ENCODE measurements at places on chromosomes 1 and 21. TPM values are rescaled to one million over a fixed set of nuclear protein-coding genes. Genes with fewer than 3 reads are reported as not detected.
A peak's percentile ranks its signal among the peaks of the same experiment; 100 is the strongest.

DNA sequence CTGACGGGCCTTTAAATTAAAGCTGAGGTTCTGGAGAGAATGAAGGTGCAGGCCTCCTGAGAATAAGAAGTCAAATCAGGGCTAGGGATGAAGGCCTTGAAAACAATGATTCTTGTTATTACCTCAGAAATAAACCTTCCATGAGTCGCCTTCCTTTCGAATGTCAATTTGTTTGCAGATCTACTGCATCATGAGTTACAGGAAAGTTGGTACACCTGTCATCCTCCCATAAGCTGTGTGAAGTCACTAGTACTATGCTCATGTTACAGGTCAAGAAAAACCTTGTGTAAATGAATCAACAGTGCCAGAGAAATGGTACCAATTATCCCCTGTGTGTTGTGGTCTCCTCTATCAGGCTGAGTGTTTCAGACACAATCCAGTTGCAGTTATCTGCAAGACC is 281.2 kb upstream of the PLXNA2 start:
- DNase-seq: no peak

SSR2 gene
- polyA plus RNA-seq: 243 TPM

RAB42 gene
- 0.72 TPM for polyA plus RNA-seq

DNA sequence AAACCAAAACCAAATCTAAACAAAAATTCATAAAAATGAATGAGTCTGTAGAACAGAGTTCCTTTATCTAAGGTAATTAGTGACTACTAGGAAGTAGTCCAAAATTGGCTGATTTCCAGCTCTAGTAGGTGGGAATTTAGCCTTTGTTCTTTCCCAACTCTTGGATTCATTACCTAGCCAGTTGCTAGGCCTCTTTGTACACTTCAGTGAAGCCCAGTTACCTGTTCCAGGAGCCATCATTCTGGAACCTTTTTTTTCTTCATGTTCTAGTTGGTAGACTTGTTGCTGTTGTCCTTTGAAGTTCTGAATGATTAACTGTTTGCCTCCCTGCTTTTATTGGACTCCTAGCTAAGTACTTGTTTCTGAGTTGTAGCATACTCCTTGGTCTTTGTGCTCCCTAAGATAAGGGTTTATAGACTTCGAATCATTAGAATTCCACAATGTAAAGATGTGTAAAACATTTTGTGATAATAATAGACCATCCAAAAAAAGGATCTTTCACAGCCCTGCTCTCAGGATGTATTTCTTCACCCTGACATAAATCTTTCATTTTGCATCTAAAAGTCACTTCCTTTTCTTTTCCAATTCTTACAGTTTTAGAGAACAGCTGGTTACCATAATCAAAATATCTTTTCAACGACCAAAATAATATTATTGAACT is 9.8 kb downstream of the PLA2G4A start:
- no peak for DNase-seq

- peak; percentile 82 for DNase-seq
Observed at GRCh38 chr1:204493984-204494280, 673 bp downstream of the PIK3C2B start.

GRCh38 chr1:171081314-171081753 is 9.4 kb upstream of the FMO3 start:
- DNase-seq: no peak

TTC22 gene
- polyA plus RNA-seq: 6.2 TPM

GRCh38 chr1:55588309-55588708 is 373.1 kb upstream of the USP24 start:
- no peak for DNase-seq

GRCh38 chr1:24180676-24181075 is 6.4 kb downstream of the IFNLR1 start:
- DNase-seq: no peak

GRCh38 chr1:175951627-175952026 is 208.2 kb upstream of the TNR start:
- DNase-seq: no peak

- DNase-seq: no peak
Observed at GRCh38 chr1:2598329-2598931, 11.9 kb downstream of the PRXL2B start.

DNA sequence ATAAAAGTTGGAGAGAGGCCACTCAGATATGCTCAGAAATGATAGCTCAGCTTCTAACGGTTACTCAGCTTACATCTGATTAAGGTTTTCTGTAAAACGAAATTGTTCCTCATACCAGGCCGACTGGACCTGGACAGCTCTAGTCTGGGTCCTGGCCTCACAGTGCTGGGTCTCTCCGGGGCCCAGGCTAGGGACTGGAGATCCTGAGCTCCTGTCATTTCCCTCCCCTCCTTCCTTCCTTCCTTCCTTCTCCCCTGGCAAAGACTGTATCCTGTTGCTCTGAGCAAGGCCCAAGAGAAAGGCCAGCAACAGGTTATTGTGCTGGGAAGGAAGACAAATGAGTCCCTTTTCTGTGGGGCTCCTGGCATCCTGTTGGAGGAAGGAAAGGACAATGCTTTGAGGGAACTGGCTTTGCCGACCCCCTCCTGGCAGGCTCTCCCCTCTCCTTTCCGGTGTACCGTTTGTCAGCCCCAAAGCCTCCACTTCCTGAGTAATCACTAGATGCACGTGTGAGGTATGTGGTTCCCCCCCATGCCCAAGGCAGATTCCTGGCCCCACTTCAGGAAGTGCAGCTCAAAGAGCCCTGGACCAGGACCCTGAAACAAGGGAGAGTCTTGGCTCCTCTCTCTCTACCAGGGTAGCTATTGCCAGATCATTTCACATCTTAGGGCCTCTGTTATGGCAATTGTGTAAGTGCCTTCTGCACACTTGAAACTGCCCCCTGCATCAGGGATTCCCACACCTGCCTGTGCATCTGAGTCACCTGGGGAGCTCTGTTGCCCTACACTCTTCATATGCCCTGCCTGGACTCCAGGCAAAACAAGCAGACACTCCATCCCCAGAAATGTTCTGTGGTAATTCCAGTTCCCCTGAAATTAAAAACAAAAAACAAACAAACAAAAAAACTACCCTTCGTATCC is 212.7 kb upstream of the FGGY start:
- no peak for DNase-seq

- DNase-seq: no peak
Observed at GRCh38 chr1:81974222-81974841, 173.6 kb downstream of the ADGRL2 start.

GRCh38 chr21:35376406-35377135 is 327.5 kb upstream of the RUNX1 start:
- no peak for DNase-seq

DYNLT5 gene
- 0.72 TPM for polyA plus RNA-seq

DNA sequence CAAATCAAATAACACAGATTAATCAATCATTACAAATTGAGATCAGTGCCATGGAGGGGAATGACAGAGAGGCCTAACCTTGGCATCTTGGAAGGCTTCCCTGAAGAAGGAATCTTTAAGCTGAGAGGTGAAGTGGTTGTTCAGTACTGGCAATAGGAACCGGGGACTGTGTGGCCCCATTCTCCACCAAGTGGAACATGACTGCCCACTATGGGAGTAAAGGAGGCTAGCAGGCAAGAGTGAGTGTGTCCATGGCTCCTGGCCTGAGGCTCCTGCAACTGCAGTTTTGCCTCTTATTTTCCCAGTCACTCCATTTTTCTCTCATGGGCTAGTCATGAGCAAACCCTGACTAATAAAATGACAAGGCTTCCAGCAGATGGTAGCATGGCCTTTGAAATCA is 112.2 kb upstream of the GJB5 start:
- no peak for DNase-seq

LRRC53 gene
- polyA plus RNA-seq: not detected

GRCh38 chr1:15788624-15789301 is 18.7 kb downstream of the UQCRHL start:
- DNase-seq: no peak

DNA sequence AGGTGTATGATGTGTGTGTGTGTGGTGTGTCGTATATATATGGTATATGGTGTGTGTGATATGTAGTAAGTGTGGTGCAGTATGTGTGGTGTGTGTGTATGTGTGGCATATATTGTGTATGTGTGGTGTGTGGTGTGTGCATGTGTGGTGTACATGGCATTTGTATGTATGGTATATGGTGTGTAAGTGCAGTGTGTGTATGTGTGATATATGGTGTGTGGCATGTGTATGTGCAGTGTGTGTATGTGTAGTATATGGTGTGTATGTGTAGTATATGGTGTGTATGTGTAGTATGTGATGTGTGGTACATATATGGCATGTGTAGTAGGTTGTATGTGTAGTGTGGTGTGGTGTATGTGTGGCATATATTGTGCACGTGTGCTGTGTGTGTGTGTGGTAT is 74.9 kb downstream of the OLFML3 start:
- DNase-seq: no peak

DNA sequence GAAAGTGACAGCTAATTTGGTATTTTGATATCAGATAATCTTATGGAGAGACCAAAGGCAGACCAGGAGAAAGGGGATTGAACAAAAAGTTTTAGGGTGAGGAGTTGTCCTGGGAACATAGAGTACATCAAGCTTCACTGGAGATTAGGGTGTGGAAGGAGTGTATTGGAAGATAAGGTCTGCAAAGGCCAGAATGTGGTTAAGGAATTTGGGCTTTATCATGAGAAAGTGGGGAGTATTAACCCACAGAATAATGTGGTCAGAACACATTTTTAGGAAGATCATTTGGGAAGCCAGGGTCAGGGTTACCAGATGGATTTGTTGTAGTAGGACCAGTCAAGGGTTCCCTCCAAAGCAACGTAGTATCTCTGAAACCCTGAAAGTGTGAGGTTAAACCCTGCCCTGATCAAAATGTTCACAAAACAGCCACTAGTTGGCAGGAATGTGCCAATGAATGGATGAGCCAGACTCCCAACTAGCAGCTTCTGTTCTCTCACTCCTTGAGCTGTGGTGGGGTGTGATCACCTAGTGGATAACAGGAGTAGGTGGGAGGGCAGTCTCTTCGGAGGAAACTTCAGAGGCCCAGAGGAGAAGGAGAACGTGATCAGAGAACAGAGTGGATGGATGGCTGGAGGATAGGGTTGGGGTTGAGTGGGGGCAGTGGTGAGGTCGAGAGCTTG is 35.8 kb downstream of the SLC2A1 start:
- no peak for DNase-seq

DNA sequence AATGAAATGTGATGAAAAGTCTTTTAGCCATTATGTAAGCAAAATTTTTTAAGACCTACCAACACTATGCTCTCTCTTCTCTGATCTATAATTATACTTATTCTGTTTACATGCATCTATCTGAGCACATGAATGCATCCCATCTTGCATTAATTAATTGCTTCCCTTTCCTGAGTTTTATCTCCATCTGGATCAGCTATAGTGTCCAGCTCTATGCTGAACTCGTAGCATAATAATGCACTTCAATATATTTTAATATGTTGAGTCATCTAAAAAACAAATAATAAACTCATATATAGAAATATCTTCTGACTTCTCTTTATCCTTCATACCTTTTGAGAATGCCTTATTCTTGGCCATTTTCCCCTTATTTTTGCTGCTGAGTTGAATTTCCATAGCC is 1097.8 kb downstream of the TTLL7 start:
- no peak for DNase-seq

- DNase-seq: no peak
Observed at GRCh38 chr1:60277269-60277668, 203.7 kb upstream of the C1orf87 start.

GRCh38 chr1:183023146-183023600 is at the start of gene LAMC1:
TSS of gene LAMC1 (plus strand) at chr1:183023420. CDS start at chr1:183023717, 297 bp downstream.
- DNase-seq: peak; percentile 74

TUFT1 gene
- 8.5 TPM for polyA plus RNA-seq

PEAR1 gene
- 6.6 TPM for polyA plus RNA-seq

- DNase-seq: no peak
Observed at GRCh38 chr1:171972846-171973245, 131.5 kb downstream of the DNM3 start.

C4BPA gene
- 7.2 TPM for polyA plus RNA-seq

DNA sequence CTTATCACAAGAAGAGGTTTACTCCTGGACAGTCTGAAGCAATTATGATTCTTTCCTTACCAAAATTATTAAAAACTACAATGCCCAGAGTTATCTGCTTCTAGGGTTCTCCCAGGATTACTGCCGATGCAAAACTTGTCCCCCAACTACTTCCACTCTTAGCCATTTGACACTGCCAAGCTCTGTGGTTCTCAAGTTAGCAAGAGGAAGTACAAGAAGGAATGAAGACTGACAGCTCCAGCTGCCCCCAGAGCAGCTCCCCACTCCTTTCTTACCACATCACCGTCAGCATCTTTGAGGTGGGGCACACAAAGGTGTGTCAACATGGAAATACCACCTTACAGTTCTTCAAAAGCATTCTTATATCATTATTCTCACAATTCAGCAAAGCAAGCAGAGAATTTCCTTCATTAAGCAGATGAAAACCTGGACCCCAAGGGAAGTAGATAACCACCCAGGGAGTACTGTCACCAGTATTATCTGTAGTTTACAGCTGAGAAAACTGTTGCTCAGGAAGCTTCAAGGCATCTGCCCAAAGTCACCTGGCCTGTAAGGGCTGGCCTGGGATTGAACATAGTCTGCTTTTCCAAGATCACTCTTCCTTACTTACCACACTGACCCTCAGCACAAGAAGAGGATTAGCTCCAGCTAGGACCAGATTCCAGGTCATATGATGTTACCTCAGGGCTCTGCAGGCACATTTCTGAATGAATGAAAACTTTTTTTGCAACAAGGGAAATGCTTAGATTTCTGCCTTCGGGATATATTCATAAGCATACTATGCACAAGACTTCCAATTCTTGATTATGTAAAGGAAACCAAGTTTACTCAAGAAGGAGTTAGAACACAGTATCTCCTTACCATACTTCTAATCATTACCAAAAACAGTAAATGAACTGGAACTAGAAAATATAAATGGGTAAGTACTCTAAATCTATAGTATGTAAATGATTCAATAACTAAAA is 9.3 kb downstream of the PSMG1 start:
- no peak for DNase-seq

CNIH3 gene
- 4.3 TPM for polyA plus RNA-seq

PODN gene
- polyA plus RNA-seq: 14.6 TPM

DNA sequence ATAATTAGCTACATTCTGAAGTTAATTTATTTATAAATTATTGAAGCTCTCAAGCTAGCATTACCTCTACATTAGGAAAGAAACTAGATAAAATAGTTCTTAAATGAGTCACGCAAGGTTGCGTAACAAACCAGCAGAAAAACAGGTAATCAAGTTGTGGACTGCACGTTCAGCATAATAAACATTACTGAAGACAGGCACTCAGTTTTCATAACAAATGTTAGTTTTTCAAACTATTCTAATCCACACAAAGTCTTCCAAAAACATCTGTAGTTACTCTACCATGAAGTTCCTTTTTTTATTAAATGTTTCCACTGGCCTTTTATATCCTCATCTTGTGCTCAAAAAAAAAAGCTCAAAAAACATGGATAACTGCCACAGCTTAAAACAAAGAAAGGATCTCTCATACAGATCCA is 1.3 kb downstream of the TOR1AIP2 start:
- DNase-seq: no peak

DNA sequence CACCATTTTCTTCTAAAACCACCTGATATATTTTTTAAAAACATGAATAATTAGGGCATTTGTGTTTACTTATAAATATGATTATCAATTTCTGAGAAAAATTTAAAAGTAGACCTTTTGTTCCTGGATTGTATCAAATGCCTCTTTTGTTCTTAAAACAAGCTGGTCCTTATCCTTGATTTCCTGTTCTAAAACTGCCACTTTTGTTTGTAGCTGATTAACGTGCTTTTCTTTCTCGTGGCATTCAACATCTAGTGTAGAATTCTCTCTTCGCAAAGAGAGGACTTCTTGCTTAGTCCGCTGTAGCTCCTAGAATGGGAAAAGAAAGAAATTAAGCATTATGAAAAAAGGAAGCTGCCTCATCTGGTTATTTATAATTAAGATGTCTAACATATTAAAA is 25.0 kb downstream of the SASS6 start:
- no peak for DNase-seq

GRCh38 chr1:43241413-43241836 is 28.4 kb upstream of the TMEM125 start:
- DNase-seq: no peak

CDK18 gene
- polyA plus RNA-seq: 18.2 TPM

MTOR gene
- polyA plus RNA-seq: 16.7 TPM

Measured in pancreas (tissue), 10 donors.